CD4-positive, alpha-beta T cell (primary cell): ENCODE measurements at places on chromosomes 2 and 18. TPM values are rescaled to one million over a fixed set of nuclear protein-coding genes. Genes with fewer than 3 reads are reported as not detected.

DNA sequence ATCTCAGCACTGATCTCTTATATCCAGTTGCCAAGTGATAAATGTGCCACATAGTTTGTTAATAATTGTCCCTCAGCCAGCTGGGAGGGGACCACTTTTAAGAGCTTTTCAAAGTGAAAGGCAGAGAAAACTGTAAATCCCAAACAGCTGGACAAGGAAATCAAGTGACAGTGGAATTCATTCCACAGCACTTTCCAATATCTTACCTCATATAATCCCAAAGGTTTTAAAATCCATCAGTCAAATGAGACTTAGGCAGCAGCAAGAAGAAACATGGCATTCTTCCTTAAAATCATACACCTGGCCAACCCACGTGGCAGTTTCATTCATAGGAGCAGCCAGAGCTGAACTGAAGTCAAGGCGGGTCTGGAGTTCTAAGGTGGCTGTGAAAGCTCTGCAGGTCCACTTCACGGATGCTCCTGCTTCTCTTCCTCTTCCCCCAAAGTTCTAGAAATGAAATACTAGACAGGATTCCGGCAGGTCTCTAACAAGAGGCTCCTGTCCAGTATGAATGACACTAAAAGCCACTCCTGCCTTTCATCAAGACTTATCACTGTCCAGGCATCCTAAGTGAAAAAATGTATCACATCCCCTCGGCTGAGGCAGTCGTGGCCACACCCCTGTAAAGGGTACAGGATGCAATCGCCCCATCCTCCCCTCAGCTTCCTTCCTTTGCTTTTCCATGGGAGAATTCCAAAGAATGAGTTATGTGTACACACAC is 190.4 kb upstream of the STK17B start:
- no peak overlapping the region for H3K4me3 ChIP-seq
- no peaks in the 10 kb centered on the region for H3K4me1 ChIP-seq
- DNase-seq = no peak
- no peaks in the 10 kb centered on the region for H3K27me3 ChIP-seq
- no peak overlapping the region for H3K27ac ChIP-seq
- H3K36me3 ChIP-seq = no peaks in the 10 kb centered on the region

DNA sequence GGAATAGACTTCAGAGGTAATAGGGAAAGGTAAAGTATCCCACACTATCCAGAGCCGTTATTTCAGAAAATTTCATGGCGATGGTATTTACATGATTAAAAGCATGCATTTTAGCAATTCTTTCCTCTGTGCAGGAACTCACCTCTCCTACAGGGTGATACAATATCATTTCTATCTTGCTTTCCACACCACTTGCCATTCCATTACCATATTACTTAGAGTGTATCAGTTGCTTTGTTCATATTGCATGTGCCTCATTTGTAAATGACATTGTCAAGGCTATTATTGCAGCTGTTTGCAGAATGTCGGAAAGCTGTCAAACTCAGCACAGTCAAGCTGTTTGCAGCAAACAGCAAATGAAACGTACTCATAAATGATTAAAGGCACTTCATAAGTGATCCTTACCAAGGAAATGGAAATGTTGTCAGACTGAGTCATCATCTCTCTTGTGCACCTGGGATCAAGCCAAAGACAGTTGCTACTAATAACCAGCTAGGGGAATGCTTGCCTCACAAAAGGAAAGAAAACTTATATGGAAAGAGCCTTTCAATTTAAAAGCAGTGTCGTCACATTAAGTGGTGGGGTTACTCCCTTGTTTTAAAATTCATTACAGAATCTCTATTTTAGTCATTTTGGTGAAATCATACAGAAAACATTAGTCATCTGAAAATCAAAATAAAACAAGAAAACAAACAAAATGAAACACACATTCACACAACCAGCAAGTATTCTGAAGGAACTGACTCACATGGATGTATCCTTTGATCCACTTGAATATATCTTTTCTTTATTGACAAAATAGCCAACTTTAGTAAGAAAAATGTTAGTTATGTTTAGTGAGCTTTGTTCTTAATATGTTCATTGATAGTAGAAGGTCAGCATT is 1064.1 kb upstream of the CNTNAP5 start:
- H3K27me3 ChIP-seq = no peaks in the 10 kb centered on the region
- H3K36me3 ChIP-seq = no peaks in the 10 kb centered on the region
- H3K4me3 ChIP-seq = no peak overlapping the region
- no peaks in the 10 kb centered on the region for H3K4me1 ChIP-seq
- H3K27ac ChIP-seq = no peak overlapping the region

DNA sequence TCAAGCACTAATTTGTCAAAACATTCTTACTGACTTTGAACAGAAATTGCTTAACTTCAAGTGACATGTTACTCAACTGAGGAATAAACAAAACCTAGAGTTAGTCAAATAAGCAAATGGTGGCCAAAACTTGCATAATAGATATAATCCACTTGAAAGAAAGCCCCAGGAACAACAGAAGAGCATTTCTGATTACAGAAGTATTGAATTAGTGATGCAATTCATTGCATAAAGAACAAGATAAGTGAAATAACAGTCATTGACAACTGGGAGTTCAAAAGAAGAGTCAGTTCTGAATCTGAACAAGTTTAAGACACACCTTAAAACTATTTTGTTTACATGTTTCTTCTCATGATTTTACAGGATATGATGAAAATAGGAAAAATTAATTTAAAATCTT is 30.8 kb downstream of the COBLL1 start:
- H3K4me3 ChIP-seq = no peak overlapping the region
- no peaks in the 10 kb centered on the region for H3K4me1 ChIP-seq
- no peak overlapping the region for H3K27ac ChIP-seq

- no peak overlapping the region for H3K4me3 ChIP-seq
- peaks cover 24% of the 10 kb centered on the region for H3K27me3 ChIP-seq
- H3K36me3 ChIP-seq = no peaks in the 10 kb centered on the region
- no peaks in the 10 kb centered on the region for H3K4me1 ChIP-seq
- H3K27ac ChIP-seq = no peak overlapping the region
These were observed 136.1 kb downstream of the DNER start for GRCh38 chr2:229578052-229578846.

DNA sequence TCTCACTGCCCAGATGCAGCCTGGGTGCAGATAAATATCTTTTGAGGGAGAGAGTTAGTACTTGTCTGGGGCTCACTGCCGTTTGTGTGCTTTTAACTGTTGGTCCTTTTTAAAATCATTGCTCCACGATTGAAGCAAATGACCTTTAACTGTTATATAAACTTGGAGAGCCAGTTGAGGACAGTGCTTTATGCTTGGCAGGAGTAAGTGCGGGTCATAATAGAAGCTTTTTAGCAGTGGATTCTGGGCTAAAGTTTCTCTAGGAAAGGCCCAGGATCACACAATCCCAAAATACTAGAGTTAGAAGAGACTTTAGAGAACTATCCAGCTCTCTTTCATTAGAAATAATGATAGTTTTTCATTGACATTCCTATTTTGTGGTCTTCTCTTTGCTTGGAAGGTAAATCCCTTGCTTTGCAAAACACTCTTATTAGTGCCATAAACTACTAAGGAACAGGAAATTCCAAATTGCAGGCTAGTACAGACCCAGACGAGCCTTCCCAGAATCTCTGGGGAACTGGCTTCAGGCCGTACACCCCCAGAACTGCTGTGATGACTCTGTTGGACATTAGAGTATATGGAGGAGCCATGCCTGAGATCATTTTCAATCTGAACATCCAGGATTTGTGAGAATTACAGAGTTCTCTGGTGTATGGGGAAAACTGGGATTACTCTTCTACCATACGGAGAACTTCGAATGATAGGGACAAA is 19.1 kb downstream of the LIMS1 start:
- H3K27ac ChIP-seq = no peak overlapping the region
- no peak for DNase-seq
- no peaks in the 10 kb centered on the region for H3K4me1 ChIP-seq
- H3K4me3 ChIP-seq = no peak overlapping the region
- H3K36me3 ChIP-seq = no peaks in the 10 kb centered on the region

- DNase-seq = no peak
- no peaks in the 10 kb centered on the region for H3K4me1 ChIP-seq
- H3K27me3 ChIP-seq = peaks cover 3% of the 10 kb centered on the region
- no peaks in the 10 kb centered on the region for H3K36me3 ChIP-seq
- H3K27ac ChIP-seq = no peak overlapping the region
These were observed 56.1 kb upstream of the FHL2 start for GRCh38 chr2:105454801-105455485.

DNA sequence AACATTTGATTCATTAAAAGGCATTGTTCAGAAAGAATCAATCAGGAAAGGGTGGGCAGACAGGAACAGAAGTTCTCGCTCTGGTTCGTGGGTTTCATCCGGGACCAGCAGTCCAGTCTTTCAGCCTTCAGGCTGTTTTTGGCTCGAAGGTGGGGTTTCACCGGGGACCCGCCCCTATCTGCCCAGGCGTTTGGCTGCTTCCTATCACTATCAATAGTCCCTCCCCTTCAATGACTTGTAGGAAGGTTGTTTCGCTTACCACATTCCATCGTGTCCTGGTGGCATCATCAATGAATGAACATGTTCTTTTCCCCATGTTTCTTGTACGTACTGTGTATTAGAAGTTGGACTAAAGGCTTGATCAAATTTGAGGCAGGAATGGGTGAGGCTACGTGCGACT is 130.3 kb downstream of the NEDD4L start:
- H3K4me1 ChIP-seq = no peaks in the 10 kb centered on the region
- H3K4me3 ChIP-seq = no peak overlapping the region
- no peaks in the 10 kb centered on the region for H3K27me3 ChIP-seq
- no peaks in the 10 kb centered on the region for H3K36me3 ChIP-seq
- no peak overlapping the region for H3K27ac ChIP-seq

DNA sequence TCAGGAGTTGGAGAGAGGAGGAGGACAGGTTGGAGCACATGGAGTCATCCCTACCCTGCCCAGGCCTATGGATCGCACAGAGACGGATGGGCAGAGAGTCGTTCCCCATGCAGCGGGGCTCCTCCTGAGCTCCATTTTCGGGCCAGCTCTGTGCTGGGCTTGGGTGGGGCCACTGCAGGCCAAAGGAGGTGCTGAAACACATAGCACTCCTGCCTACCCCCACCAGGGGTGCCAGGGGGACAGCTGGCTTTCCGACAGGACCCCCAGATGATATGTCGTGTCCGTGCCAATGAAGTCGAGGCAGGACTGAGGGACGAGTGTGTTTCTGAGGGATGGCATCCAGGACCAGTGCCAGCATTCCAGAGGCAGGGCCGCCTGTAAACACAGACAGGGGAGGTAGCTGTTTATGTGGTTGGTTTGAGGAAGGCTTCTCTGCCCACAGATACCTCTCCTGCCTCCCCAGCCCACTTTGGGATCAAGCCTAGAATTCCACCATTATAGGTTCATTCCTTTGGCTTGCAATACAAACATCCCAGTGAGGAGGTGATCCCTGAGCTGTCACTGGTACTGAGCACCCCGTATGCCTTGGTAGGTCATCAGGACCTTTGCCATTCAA is 116.6 kb downstream of the GLI2 start:
- H3K27ac ChIP-seq = no peak overlapping the region
- H3K36me3 ChIP-seq = no peaks in the 10 kb centered on the region
- no peak overlapping the region for H3K4me3 ChIP-seq

DNA sequence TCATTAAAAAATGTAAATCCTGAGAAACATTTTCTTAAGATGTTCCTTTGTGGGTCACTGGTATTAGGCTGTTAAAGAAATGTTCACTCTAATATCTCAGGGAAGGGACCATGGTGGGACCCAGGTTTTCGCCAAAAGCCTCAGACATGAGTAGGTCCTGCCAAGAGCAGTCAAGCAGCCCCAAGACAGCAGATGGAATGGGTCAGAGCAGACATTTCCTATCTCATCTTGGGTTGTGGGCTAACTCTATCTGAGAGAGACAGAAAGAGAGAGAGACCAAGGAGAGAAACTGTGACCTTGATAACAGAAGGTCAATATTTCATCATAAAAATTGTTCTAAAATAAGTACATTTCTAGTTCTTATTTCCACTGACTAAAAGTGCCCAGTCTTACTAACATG is 661.7 kb downstream of the TSN start:
- no peak for DNase-seq
- no peak overlapping the region for H3K27ac ChIP-seq
- H3K27me3 ChIP-seq = no peaks in the 10 kb centered on the region

DNA sequence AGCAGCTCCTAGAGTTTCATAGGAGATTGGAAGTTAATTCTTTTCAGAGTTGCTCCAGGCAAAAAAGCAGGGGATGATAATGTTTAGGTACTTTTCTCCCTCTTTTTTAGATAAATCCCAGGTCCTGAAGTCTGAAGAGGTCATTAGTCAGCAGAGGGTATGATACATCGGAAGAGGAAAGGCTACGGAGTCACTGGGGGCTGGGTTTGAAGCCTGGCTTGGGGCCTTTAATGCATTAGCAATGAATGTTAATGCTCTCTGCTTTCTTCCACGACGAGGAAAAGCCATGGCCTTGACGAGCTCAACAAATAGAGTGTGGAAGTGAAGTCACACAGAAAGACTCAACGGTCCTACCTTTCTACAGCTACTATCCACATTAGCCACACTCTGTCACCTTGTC is 235.1 kb downstream of the NCKAP5 start:
- no peak overlapping the region for H3K4me3 ChIP-seq
- no peak for DNase-seq
- no peaks in the 10 kb centered on the region for H3K36me3 ChIP-seq

ITPRIPL1 gene
- total RNA-seq = 5.7 TPM

SLC11A1 gene
- total RNA-seq = 6.3 TPM

UCN gene
- total RNA-seq = 2.3 TPM

RPRM gene
- not detected for total RNA-seq

CRYGD gene
- not detected for total RNA-seq

SLC19A3 gene
- total RNA-seq = not detected

NCOA1 gene
- 35.5 TPM for total RNA-seq

CHST9 gene
- not detected for total RNA-seq

C1QL2 gene
- total RNA-seq = not detected
